Naive thymus-derived CD4-positive, alpha-beta T cell (primary cell): ENCODE measurements at places on chromosomes 13 and 19. TPM values are rescaled to one million over a fixed set of nuclear protein-coding genes. Genes with fewer than 3 reads are reported as not detected.

DNA sequence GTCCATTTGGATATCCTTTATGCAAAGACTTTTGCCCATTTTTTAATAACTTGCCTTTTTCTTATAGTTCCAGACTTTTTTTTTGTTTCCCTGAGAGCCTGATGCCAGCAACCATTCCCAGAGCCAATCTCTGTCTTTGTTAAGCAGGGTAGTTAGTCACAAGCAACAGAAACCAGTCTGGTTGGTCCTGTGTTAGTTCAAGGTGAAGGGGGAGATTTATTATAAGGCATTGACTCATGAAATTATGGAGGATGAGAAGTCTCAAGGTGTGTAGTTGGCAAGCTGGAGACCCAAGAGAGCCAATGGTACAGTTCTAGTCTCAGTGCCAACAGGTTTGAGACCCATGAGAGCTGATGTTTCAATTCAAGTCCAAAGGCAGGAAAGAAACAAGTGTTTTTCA, 33.0 kb downstream of the GPR12 start:
- DNase-seq: no peak

DNA sequence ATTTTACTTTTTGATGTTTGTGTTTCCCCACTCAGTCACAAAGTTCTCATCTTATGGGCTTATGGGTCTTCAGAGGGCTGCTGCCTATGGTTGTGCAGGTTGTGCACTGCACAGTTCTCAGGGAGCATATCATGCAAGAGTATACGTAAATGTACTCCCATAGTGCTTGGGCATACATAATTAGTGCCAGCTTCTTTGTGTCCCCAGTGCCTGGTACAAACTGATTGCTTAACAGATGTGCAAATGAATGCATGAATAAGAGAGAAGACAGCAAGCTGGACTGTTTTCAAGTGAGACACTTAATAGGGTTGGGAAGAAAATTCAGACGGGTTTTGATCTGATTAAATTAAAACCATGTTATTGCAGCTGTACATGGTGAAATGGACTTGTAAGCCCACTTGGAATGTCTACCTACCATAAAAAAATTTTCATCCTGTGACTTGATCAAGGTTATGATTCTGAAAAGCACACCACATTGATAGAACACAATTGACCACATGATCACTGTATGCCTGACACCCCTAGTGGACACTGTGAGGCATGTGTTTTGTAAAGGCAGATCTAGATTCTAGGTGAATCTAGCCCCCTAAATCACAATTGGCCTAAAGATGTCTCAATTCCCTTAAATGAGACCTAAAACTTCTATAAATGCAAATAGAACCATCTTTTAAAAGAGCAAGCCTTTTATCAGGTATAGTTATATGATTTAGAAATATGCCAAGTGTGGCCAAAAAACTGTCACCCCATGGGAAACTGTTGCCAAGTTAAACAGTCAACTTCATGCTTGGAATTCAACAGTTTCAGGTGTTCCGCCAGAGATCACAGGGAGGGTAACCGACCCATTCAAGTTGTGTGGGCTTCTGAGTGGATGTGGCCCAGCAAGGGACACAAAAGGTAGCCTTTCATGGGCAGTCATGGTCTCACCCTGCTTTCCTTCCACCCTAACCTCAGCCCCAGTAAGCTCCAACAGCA, 27.9 kb downstream of the FAM124A start:
- no peak for DNase-seq

- no peak for DNase-seq
These were observed 51.3 kb downstream of the OR10H4 start for GRCh38 chr19:16000024-16000663.

DNA sequence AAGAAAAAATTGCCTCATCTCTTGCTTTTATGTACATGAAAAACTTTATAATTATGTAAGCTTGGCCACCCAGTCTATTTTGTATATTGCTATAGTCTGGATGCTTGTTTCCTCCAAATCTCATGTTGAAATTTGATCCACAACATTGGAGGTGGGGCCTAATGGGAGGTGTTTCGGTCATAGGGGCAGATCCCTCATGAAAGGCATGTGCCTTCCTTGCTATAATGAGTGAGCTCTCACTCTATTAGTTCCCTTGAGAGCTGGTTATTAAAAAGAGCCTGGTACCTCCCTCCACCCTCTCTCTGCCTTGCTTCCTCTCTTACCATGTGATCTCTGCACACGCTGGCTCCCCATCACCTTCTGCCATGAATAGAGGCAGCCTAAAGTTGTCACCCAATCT, 1005.1 kb downstream of the PCDH9 start:
- DNase-seq: no peak

GRCh38 chr19:13396250-13397080, 109.8 kb downstream of the CACNA1A start:
- no peak for DNase-seq

The ZNF112 gene
- polyA plus RNA-seq: not detected

The FPR1 gene
- polyA plus RNA-seq: 0.24 TPM

DNA sequence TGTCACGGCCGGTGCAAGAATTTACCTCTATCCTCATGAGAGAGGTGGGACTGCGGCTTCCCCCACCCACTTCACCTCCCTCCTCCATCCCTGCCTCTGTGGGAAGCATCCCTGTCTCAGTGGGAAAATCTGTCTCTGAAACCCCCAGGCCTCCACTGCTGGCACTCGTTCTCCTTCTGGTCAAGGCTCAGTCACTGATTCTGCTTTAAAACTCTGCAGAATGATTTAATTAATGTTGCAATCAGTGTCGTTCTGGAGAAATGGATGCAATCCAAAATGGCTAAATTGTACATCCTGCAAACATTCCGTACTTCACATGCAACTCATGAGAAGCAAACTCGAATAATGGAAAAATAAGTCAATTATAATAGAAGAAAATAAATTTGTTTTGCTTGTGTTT, 5.6 kb downstream of the RASL11A start:
- no peak for DNase-seq

DNA sequence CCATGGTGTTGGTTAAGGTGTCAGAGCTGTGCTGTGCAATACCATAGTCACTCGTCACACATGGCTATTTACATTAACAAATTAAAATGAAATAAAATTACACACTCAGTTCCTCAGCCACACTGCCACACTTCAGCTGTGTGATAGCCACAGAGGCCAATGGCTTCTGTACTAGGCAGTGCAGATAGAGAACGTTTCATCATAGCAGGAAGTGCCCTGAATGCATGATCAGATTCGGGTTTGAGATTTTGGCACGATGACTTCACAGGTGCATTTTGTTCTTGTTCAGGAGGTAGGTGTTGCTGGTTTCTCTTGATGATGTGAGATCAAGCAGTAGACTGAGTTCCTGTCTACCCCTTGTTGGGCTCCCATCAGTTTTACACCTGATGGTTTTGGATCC, 6.5 kb downstream of the ARMC6 start:
- no peak for DNase-seq

DNA sequence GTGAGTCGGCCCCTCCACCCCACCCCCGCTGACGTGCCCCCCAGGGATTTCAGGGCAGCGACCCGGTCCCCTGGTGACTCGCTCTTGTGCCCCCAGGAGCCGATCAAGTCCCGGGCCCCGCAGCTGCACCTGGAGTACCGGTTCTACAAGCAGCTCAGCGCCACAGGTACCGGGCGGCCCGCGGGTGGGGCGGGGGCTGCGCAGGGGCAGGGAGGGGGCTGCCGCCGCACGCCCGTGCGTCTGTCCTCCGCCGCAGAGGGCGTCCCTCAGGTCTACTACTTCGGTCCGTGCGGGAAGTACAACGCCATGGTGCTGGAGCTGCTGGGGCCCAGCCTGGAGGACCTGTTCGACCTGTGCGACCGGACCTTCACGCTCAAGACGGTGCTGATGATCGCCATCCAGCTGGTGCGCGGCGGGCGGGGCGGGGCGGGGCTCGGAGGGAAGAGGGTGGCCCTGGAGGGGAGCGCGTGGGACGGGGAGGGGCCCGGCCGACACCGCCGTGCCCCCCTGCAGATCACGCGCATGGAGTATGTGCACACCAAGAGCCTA, 37.1 kb downstream of the BTBD2 start:
- no peak for DNase-seq

The CELF5 gene
- not detected for polyA plus RNA-seq

- DNase-seq: no peak
These were observed 64.5 kb upstream of the SCEL start for GRCh38 chr13:77470986-77471385.

GRCh38 chr19:40690050-40690692, at the start of gene NUMBL:
TSS of gene NUMBL (minus strand) at chr19:40690651. CDS start at chr19:40690483, 168 bp downstream.
- no peak for DNase-seq

The CGB2 gene
- polyA plus RNA-seq: not detected

DNA sequence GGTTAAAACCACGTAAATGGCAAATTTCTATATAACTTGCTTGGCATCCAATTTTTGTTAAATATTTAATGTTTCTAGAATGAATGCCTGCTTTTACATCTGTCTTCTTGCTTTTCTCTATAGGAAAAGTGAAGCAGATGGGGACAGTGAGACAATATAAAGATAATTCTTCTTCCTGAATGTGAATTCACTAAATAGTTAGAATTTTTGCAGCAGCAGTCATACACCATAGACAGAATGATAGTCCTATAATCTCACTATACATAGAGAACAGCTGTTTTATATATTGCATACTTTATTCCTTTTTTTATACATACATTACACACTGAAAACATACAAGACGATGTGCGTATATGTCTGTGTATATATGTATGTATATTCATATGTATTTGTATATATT, 1127.3 kb downstream of the PCDH9 start:
- DNase-seq: no peak

DNA sequence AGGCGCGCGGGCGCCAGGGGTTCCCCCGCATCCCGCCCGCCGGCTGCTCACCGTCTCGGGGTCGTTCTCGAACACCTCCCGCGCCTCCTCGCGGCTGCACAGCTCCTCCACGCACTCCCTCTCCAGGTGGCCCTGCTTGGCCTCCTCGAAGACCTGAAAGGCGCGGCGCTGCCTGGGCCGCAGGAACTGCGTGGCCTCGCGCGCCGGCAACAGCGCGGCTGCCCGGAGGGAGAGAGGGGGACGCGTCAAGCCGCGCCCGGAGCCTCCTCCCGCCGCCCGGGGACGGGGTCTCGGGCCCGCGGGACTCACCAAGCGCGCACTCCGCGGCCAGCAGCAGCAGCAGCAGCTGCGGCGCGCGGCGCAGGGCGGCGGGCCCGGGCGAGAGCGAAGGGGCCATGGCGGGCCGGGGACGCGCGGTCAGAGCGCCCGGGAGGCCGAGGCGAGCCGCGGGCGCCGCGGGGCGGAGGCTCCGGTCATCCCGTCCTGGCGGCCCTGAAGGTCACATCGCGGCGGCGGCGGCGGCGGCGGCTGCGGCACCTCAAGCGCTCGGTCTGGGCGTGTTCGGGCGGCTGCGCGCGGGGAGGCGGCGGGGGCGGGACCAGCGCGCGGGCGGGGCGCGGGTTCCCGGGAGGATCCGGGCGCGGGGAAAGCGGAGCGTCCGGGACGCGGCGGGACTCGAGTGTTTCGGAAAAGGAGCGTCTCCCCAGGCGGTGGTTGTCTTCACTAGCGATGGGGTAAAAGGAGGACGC, at the start of gene GAS6:
TSS of gene GAS6 (minus strand) at position 553 of the 749 bp plus-strand sequence. CDS start at position 397, 156 bp downstream.
- DNase-seq: peak; percentile 33

- DNase-seq: no peak
These were observed 429.3 kb downstream of the PCDH20 start for GRCh38 chr13:60986301-60986700.

The FXYD3 gene
- polyA plus RNA-seq: not detected

DNA sequence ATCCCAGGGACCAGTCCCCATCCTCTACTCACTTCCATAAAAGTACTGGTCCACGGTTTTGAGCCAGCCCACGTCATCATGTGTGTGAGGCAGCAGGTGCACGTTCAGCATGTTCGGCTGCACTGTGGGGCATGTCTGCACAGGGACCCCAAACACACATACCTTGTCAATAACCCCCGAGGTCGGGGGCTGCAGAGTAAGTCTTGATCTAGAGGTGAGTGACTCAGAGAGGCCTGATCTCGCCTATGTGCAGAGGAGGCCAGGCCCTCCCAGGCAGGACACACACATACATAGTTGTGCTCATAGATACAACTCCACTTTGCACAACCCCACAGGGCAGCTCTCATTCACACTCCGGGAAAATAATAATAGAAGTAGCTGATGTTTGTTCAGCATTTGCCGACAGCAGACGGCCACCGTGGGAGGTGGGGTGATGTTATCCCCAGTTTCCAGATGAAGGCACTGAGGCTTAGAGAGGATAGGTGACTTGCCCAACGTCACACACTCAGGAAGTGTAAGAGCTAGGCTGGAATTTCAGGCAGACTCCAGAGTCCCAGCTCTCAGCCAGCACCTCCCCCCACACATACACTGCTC, 774 bp downstream of the MAN2B1 start:
- DNase-seq: no peak

- DNase-seq: no peak
These were observed 2.6 kb downstream of the PPP5C start for GRCh38 chr19:46349311-46349993.

GRCh38 chr13:72071713-72072112, 204.7 kb upstream of the DACH1 start:
- no peak for DNase-seq

GRCh38 chr13:45718063-45718462, 15.9 kb downstream of the CBY2 start:
- DNase-seq: no peak

The RGS9BP gene
- not detected for polyA plus RNA-seq

The TNNT1 gene
- not detected for polyA plus RNA-seq

DNA sequence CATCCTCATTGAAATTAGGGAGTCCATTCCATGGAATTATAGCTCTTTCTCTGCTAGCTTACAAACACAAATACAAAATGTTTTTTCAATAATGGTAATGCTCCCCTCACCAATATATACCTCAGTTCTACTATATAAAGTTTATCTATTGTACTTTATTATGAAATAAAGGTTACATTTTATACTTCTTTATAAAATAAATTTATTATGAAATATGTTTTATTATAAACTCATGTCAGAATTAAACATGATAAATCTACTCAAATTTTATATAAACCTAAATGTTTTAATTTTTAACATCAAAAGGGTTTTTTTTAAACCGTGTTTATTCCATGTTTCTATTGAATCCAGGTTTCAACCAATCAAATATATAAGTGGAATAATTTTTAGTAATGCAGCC, 646.1 kb upstream of the PCDH20 start:
- DNase-seq: no peak

DNA sequence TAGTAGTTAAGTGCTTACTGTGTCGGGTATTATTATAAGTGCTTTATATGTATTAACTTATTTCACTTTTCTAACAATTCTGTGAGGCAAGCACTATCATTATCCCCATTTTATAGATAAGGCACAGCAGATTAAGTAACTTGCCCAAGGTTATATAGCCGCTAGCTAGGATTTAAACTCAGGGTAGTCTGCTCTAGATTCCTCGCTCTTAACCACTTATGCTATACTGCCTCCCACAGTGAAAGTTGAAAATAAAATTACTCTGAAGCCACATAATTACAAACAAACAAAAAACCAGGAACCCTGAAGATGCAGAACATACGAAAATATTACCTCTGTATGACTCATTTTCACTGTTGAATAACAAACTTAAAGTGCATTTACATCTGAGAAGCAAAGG, 3.9 kb downstream of the TEX30 start:
- no peak for DNase-seq

The CD79A gene
- polyA plus RNA-seq: 9.6 TPM

The ZNF726 gene
- polyA plus RNA-seq: 2.5 TPM
